ENCODE measurements at places on chromosomes 3 and 15.

GRCh38 chr3:87488765-87489164, 212.4 kb upstream of the POU1F1 start:
- no peak for DNase-seq

GRCh38 chr3:50405249-50405648, 45.9 kb upstream of the TMEM115 start:
- no peak for DNase-seq

GRCh38 chr3:183377307-183377959, 51.0 kb downstream of the MCF2L2 start:
- DNase-seq, result no peak

DNA sequence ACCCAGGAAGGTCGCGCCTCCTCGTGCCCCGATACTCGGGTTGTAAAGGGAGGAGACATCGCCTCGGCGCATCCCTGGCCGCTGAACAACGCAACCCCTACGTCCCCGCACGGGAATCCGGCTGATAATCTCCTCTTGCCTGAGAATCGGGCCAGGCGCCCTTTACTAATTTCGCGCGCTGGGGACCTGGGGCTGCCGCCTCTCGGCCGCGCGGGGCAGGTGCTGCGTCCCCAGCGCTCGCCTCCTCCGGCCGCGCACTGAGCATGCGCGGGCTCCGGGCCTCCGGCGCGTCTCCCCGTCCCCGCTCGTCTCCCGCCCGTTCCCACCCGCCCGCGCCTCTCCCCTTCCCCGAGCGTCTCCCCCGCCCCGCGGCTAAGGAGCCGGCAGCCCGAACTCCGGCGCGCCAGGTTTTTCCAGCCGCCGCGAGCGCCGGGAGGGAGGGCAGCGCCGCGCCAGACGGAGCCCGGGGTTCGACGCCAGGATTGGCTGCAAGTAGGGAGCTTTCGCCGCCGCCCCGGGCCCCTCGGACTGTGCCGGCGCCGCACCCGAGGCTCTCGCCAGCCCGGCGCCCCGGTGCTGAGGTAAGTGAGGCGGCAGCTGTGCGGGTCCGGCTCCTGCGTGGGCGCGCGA, at the start of gene CNTN4:
Gene CNTN4 (plus strand): TSS at position 469 of the 630 bp plus-strand sequence.
- peak; percentile 63 for DNase-seq

DNA sequence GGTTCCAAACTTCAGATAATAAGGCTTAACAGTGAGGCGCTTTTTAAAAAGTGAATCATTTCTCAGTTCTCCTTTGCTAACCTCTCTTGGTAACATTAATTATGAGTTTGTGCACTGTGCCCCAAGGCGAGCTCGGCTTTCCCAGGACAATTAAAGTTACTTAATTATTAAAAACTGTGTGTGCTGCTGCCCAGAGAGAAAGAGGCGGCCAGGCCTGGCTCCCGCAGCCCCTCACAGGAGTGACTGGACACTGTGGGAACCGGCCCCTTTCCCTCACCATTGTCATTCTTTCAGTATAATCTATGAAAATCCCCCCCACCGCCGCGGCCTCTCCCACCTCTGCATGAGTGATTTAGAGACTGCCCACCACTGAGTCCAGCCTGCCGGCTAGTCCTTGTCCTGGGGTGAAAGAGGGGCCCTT, 43.1 kb upstream of the HES1 start:
- no peak for DNase-seq
